ENCODE measurements at places on chromosomes 5 and 9.

GRCh38 chr9:16180546-16180945 lies 627.7 kb downstream of the CCDC171 start:
- DNase-seq = no peak

DNA sequence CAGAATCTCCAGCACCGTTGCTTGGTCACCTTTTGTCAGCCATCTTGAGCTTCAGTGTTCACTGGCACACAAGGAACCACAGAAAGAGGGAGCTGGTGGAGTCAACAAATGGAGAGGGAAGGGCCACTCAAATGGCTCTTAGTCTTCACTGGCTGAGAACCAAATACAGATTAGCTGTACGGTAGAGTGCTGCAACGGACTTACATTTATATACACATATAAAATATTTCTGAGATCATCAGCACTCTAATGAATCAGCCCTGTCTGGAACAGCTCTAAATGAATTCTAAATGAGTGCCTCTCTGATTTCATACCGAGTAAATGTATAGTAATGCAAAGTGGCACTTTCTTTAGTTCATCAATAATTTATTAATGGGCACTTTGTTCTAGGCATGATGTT lies 24.8 kb downstream of the KCTD16 start:
- no peak for DNase-seq

GRCh38 chr5:89072842-89073672 lies 190.1 kb upstream of the MEF2C start:
- DNase-seq = no peak

GRCh38 chr5:105924366-105924765 lies 1746.4 kb downstream of the EFNA5 start:
- no peak for DNase-seq

DNA sequence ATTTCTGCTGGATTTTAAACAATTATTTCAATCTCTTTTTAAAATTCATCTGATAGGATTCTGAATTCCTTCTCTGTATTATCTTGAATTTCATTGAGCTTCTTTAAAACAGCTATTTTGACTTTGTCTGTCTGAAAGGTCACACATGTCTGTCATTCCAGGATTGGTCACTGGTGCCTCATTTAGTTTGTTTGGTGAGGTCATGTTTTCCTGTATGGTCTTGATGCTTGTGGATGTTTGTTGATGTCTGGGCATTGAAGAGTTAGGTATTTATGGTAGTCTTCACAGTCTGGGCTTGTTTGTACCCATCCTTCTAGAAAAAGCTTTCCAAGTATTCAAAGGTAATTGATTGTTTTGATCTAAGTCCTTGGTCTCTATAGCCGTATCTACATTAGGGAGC lies 39.1 kb downstream of the DENND4C start:
- no peak for DNase-seq

DNA sequence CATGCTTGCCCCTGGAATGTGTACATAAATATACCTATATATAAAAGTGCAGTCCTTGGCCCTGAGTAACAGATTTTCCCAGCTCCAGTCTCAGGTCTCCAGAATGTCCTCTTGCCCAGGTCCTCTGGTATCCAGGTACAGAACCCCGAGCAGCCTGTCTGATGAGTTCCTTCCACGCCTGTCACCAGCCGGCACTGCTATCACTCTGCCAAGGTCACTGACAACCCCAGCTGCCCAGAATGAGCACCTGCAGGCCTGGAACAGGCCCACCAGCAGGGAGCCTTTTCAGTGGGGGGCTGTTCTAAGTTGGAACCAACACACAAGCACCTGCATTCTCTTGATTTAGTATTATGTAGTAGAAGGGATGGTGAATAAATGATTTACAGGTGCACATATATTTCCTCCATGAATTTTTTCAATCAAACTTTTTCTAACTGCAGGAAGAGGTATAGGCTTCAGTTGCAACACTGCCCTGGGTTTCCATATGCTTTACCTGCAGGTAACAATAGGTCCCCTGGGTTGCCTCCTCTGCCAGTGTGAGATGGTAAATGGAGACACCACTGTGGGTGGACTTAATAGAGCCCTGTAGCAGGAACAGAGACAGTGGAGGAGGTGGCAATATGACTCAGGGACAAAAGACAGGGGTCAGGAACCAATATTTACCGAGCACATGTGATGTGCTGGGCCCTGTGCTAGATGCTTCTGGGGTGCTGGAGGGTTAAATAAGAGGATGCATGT lies 291.9 kb downstream of the SPOCK1 start:
- DNase-seq = no peak

- no peak for DNase-seq
These were observed 1007.8 kb upstream of the WWC1 start for GRCh38 chr5:167283691-167284090.

- no peak for DNase-seq
These were observed 52.6 kb downstream of the ABCA1 start for GRCh38 chr9:104875320-104875719.

GRCh38 chr5:126115059-126115629 lies 308.1 kb upstream of the GRAMD2B start:
- DNase-seq = no peak

- no peak for DNase-seq
These were observed 9.0 kb downstream of the PRRC2B start for GRCh38 chr9:131402738-131403492.

DNA sequence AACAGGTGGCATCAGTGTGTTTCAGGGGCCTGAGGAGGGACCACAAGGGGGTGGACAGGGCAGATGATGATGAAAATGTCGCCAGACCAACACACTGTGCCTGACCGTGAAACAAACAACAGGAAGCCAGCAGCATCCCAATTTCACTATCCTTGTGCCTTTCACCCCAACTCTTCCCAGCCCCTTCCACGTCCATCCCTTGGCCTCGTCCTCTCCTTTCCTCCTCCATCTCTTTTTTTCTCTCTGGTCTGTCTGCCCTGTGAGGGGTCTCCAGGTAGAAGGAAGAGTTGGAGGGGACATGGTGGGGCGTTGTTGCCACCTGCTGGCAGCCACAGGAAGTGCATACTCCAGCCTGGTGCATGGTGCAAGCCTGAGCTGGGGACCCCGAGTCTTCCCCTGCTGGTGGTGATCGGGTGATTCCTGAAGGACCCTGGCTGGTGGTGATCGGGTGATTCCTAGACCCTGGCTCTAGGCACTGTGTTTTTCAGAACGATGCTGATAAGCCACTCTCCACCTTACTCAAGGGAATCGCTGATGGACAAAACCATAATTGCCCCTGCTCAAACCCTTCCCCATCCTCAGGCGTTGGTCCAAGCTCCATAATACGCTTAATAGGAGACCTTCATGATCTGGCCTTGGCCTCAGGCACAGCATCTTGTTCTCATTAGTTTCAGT lies 21.7 kb upstream of the NSD1 start:
- no peak for DNase-seq

DNA sequence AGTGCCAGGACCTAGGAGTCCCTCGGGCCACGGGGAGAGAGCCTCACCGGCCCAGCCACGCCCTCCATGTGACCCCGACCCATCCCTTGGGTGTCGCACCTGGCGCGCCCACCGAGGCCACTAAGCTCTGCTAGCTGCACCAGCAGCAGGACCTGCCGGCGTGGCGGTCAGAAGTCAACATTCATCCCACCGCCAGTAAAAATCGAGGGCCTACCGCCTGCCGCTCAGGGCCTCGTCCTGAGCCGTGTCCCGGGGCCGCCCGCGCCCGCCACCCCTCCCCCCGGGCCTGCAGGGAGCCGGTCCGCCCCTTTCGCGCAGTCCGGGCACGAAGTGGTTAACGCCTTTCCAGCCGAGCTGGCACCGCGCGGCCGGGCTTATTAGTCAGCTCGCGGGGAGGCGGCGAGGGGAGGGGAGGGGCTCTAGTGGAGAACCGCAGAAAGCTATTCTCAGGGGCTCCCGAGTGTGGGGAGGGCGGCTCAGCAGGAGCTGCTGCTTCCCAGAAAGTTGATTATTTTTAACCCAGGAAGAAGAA lies 124.4 kb downstream of the C9orf50 start:
- peak; percentile 65 for DNase-seq

- DNase-seq = no peak
These were observed 7.6 kb downstream of the PTCH1 start for GRCh38 chr9:95508968-95509850.

DNA sequence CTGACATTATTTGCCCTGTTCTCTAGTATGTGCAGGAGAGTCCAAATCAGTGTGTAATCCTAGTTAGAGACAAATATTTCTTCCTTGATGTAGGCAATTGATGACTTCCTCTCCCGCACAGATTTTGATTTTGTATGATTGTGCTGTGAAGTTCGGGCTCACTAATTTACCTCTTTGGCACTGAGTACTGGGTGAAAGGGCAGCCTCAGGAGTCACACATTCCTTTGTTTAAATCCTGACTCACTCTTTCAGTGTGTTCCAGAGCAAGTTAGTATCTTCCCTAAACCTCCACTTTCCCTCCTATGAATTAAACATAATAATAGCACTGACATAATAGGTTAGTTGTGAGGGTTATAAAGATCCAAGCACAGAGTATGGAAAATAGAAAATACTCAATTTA lies 269.7 kb downstream of the ISL1 start:
- no peak for DNase-seq

DNA sequence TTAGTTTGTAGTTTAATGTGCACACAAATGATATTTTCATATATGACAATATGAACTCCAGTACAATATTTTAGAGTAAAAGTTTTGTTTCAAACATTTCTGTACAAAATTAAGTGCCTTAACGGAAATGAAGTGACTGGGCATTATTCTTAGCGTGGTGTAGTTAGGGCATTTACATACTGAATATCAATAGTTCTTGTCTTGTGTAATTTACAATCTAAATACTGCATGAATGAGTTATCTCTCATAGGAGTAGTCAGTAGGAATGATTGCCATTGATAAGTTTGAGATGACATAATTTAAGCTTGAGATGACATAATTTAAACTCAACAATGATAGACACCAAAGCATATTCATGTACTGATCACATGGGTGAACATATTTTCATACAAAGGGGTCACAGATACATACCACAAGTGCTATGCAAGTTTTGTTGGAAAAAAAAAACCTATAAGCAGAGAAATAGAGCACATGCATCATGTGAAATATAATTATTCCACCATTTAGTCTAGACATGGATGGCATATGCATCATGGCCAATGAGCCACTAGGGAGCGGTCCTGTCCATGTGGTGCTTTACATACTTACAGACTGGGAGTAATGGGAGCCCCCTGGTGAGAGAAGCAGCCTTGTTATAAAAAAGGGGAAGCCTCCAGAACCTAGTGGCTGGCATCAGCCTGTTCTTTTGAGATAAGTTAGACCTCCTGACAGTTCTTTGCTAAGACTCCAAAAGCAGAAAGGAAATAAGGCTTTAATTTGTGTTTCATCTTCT lies 1523.9 kb downstream of the MAT2B start:
- DNase-seq = no peak

DNA sequence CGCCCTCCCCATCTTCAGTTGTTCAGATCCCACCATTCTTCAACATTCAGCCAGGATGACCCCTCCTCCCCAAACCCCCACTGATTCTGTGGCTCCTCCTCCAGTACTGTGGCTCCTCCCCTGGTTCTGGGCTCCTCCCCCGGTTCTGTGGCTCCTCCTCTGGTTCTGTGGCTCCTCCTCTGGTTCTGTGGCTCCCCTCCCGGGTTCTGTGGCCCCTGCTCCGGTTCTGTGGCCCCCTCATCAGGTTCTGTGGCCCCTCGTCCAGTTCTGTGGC lies 32.8 kb downstream of the C5orf15 start:
- DNase-seq = no peak

DNA sequence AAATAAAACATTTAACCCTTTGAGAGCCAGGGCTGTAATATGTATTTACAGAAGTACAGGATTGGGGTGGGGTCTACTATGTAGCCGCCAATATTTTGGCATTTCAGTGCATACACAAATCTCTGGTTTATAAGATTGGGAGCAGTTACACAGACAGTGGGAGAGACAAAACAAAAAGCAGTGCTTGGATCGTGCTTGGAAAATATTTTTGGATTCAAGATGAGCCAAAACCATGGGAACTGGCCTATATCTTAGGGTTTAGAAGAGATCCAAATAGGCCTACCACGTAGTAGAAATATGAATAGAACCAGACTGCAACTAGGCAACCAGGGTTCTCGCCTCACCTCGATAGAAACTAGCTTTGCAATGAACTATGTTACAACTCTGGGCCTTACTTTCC lies 169.6 kb downstream of the SLC12A2 start:
- no peak for DNase-seq

DNA sequence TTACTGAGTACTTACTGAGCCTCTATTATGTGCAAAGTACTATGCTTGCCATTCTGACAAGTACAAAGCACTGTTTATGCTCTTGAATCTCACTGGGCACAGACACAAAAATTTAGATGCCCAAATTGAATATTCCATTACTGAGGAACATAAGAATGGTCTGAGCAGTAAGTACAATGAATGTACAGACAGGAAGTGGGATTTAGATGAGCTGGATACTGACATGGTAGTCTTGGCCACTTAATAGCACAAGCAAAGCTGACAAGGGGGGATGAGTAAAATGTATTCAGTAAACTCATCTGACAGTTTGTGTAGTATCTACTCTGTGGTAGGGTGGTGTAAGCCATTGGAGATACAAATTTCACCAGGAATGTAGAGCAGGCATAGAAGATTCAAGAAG lies 132.4 kb downstream of the EFNA5 start:
- no peak for DNase-seq

DNA sequence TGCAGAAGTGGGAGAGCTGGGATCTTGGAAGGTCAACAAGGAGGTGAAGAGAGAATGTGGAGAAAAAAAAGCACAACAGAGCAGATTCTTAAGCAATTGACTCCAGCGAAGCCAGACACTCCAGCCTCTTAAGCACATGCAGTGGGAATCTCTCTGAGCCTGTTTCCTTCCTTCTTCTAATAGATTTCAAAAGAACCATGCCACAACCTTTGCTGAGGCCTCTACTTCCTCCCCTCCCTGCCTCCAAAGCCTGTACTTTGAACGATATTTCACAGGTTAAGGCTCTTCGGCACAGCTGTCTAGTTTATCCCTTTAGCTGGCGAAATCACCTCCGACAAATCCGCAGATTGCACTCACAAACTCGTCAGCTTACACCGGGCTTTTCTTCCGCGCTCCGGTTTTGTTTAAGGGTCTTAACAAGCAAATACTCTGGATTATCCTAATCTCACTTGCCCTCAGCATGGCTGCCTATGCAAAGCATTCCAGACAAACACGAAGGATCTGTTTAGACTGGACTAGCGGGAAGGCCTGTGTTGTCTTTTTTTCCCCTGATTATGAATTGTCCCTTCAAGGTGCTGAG lies 211.6 kb upstream of the PANK3 start:
- no peak for DNase-seq
